ENCODE measurements at places on chromosomes 3 and 15.

DNA sequence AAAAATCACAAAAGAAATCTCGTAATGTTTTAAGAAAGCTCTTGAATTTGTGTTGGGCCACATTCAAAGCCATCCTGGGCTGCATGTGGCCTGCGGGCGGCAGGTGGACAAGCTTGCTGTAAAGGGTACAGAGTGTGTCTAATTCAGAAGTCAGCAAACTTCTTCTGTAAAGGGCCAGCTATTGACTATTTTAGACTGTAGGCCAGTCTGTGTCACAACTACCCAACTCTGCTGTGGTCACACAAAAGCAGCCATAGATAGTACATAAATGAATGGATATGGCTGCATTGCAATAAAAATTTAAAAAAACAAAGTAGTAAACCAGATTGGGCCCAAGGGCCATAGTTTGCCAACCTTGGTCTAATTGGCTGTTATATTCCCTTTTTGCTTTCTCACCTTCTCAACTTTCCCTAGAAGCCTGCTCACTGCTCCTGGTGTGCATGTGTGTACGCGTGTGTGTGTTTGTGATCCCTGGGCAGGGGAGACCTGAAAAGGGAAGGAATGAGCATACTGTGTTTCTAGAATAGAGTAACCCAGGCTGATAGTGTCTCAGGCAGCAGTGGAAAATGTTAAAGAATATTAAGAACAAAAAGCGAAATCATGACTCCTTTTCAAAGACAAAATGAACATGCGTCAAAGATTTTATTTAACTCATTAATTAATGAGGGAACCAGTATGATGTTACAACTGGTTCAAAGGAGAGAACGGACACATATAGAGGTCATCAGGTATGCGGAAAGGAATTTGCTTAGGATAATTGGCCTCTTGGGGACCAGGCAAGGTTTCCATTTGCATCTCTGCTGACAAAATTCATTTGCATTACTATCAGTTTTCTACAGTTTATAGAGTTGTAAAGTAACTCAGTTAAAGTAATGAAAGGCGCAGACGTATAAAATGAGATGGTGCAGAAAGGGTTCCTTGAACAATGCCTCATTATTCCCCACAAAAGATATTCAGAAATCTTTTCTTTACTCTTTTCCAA, 248.0 kb downstream of the THSD4 start:
- no peak for DNase-seq

DNA sequence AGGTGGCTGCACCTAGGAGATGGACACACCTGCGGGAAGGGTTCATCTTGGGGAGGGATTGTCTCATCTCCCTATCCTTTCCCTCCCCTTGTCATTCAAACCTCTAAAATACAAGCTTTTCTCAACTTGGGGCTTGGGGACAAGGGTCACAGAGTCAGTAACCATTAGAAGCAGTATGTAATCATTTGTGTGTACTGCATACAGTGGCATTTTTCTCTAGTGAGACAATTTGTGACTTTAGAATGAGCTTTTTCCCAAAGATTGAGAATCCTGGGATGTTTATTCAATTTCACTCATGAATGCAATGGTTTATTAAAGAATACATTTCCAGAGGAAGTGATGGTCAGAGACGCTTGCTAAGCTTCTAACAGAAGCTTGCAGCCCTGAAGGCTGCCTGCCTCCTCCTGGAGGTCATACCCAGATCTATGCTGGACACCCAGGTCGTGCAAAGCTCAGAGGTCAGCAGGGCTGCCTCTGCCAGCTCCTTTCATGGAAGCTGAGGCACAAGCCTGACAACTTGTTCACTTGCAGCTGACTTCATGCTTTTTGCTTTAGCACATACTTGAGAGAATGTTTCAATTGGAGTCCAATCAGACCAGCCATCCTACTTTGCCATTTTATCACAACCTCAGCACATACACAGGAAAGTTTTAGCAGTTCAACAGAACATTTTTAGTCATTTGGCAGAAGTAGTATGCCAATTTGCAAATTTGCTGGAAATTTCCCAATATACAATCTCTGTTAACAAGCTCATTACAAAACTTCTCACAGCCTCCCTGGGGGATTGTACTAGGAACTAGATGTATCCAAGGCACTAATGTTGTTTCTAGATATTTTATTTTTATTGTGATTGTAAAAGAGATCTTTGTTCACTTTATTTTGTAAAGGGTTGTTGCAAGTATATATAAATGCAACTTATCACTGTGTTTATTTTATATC, 25.6 kb upstream of the ALDH1L1 start:
- DNase-seq = no peak

DNA sequence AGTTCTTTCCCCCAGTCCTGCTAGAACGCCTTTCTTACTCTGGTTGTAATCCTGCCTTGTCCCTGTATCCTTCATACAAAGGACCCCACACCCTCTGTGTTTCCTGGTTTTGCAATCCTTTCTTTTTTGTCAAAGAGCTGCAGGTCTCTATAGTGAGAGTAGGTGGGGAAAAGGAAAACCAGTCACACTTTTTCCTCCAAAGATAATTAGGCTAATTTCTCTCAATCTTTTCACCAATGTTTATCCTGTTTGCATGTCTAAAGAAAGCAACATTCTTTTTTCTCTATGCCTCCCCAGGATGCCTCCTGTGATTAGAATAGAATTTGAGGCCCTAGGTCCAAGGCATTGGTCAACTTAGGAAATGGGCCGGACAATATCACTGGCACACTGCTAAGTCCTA, 25.4 kb downstream of the SEMA6D start:
- DNase-seq = no peak

DNA sequence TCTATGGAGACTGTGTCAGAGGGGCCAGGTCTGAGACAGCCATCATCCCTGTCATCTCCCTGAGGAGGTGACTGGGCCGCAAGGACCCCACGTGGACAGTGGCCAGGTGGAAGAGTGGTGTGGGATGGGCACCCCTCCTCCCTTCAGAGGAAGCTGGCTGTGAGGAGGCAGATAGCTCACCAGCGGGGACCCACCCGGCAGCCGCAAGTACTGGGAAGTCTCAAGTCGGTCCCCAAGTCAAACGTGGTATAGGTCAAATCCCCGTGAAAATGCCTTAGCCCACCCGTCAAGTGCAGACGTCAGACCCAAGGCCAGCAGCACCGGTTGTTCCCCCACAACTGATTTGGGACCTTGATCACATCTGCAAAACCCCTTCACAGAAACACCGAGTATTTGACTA, 12.3 kb upstream of the KLF13 start:
- no peak for DNase-seq

DNA sequence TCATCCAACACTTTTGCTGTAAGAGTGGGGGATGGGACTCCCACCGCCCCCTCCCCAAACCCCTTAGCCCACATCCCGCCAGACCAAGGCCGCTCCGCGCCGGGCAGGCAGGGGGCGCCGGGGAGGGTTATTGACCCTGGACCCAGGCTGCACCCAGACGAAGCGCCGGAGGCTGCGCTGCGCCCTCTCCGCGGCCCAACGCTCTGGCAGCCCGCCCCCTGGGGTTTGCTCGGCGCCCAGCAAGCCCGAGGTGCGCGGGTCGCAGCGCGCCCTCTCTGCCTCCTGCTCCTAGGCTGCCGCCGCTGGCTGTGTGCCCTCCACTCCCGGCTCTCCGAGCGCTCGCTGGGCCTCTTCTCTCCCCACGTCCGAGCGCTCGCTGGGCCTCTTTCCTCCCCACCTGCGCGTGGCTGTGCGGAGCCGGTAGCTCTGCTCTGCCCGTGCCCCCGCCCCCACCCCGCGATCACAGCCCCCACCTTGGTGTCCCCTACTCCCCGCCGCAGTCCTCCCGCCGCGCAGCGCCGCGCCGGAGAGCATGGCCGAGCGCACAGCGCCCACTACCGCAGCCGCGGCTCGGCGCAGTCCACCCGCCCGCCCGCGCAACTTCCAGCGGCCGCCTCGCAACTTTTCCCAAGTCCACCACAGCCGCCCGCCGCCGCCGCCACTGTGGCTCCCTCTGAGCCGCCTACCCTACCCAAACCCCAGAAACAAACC, 1.2 kb downstream of the MECOM start:
- DNase-seq = no peak

DNA sequence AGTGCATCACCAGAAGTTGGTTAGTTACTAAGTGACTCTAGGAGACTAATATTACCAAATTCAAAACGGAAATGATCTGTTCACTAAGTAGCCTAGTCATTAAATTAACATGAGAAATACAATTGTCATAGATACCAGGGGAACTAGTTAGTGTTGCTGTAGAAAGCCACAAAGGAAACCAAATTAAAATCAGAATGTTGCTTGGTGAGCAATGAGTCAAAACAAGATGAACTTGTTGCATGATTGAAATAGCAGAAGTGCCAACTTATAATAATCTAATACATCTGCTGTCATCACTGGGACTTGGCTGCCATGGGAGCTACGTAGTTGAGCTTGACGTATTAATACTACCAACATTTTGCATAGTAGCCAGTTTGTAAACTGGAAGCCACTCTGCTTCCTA, 458.1 kb downstream of the DIPK2A start:
- DNase-seq = no peak

DNA sequence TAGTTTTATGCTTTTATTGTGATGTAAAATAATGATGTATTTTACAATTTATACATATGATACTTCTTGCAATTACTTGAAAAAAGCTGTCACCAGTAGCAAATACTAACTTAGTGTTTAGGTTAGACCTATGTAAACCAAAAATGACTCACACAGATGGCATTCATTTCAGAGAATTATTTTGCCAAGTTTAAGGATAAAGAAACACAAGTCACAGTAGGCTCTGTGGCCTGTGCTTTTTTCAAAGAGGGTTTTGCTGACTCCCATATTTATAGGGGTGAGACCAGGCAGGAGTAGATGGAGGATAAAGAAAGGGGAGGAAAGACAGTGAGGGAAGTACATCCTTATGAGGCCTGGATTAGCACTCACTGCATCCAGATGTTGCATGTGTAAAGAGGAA, 356.6 kb upstream of the NPAP1 start:
- DNase-seq = no peak

- DNase-seq = no peak
Observed at GRCh38 chr3:36362973-36363372, 17.3 kb upstream of the STAC start.

GRCh38 chr3:56459104-56459496, 9.2 kb downstream of the ERC2 start:
- DNase-seq = no peak

GRCh38 chr3:149459491-149460059, 14.9 kb upstream of the TM4SF4 start:
- no peak for DNase-seq

GRCh38 chr3:25817107-25817506, 27.2 kb downstream of the OXSM start:
- no peak for DNase-seq
